Dorsolateral prefrontal cortex (tissue), 122 donors: ENCODE measurements at places on chromosomes 6 and 20.

DNA sequence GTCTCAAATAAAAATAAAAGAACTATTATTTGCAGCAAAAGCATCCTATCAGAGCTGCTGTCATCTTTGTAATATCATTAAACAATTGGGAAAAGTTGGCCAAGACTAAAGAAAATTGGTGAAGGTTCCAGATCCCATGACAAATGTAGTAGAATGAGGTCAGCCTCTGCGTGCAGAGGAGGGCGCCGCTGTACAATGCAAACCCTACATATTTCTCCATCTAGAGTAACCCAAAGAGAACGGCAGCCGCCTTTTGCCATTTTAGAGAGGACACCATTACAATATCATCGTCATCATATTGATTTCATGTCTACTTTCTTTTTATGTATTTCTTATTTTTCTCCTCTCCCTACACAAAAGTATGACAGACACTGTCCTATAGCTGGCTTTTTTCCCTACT, 59.5 kb downstream of the ZMYND8 start:
- DNase-seq = peak; percentile 48

DNA sequence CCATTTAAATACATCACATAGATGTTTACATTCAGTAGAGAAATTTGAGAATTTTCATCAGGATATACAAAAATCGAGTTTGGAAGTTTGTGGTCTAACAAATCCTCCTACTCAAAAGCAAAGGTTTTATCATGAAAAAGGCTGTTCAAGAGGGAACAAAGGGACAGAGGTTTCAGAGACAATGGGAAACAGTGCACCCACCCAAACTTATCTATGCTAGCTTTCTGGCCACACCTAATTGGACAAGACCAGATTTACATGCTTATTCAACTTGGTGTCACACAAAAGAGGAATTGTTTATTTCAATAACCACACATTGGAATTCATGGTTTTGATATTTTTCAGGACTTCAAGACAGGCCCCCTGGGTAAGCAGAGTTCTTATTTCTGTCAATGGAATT, 28.4 kb upstream of the RSPO3 start:
- no peak for DNase-seq

DNA sequence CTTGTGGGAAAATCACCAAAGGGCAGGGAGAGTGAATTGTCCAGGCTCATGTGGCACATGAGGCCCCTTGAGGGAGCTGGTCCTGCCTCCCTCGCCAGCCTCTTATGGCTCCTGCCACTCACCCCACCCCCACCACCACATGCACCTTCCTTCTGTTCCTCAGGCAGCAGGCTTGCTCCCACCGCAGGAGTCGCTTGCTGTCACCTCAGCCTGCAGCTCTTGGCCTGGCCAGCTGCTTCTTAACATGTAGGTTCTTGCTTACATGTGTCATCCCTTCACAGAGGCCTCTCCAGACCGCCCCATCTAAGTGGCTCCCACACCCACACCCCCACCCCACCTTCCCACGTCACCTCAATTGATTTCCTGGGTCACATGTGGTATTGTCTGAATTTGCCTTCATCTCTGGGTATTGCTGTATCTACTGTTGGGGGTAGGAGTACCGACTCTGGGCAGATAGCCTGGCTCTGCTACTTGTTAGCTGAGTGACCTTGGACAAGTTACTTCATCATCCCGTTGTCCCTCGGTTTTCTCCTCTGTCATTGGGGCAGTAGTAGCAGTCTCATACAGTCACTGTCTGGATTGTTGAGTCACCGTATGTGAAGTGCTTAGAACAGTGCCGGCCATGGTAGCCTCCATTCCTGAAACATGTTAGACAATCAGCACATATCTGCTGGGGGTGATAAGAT, 41.7 kb downstream of the SLC9A8 start:
- no peak for DNase-seq

- DNase-seq = no peak
Measured at GRCh38 chr20:33675136-33675959, 1.1 kb upstream of the NECAB3 start.

GRCh38 chr20:1331101-1331500, 2.2 kb upstream of the SDCBP2 start:
- no peak for DNase-seq

- no peak for DNase-seq
Measured at GRCh38 chr6:69391106-69391505, 405.7 kb downstream of the LMBRD1 start.

DNA sequence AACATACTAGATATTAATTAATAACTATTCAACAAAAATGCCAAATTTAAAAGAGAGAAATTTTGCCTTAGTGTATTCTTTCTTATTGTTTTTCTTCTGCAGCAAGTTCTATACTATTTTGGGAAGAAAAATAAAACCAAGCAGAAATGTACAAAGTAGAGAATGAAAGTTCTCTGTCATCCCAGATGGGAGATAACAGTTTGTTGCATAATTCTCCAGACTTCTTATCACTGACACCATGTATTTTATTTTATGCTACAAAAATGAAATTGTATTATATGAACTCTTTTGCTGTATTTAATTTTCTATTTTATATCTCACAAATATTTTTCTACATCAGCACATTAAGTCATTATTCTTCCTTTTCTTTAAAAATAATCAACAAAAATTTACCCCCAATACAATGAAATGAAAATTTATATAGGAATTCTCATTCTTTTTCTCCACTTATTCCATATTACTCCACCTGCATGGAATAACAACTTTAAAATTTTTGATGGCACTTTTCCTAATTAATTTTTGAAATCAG, 18.2 kb downstream of the TMEM244 start:
- DNase-seq = no peak

DNA sequence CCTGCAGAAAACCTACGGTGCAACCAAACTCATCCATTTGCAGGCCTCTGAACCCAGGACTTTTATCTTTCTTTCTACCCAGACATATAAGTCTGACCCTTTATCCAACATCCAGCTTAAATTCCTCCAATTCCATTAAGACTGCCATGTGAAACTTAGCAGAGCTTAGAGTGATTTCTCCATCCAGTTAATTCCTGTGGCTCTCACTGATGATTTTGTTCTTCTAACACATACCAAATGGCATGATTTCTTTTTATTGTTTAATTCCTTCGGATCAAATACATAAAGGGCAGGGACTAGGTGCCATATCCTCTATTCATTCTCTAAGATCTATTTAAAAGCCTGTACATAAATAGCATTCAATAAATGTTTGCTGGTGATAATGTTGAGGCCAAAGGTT, 92.9 kb downstream of the TASP1 start:
- no peak for DNase-seq

GRCh38 chr6:41092421-41093140, 19.8 kb downstream of the NFYA start:
- no peak for DNase-seq

GRCh38 chr6:52557389-52558265, 19.2 kb downstream of the TRAM2 start:
- no peak for DNase-seq

DNA sequence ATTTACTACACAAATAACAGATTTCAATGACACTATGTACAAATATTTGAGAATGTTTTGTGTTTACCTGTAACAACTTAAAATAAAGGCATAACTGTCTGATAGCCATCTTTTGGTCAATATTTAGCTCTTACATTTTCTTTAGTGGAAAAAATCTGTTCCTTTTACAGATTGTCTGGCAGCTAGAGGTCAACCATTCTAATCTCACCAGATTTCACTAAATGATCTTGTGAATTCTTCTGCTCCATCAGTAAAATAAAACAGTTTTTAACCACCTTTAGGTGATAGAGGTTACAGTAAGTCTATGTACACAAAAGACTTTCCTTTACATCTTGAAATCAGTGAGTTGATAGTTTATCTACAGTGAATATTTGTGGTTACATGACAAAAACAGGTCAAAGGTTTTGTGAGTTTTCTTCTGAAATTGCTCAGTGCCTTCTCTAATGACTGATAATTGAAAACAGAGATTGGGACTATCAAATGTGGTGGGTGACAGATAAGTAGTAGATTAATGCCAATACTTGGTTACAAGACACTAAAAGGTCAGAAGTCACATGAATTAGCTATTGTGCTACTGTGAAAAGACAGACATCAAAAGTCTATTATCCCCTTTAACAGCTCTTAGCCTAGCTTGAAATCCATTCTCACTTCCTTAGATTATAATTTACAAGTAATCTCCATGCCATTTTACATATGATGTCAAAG, 47.4 kb downstream of the BMP5 start:
- DNase-seq = no peak

DNA sequence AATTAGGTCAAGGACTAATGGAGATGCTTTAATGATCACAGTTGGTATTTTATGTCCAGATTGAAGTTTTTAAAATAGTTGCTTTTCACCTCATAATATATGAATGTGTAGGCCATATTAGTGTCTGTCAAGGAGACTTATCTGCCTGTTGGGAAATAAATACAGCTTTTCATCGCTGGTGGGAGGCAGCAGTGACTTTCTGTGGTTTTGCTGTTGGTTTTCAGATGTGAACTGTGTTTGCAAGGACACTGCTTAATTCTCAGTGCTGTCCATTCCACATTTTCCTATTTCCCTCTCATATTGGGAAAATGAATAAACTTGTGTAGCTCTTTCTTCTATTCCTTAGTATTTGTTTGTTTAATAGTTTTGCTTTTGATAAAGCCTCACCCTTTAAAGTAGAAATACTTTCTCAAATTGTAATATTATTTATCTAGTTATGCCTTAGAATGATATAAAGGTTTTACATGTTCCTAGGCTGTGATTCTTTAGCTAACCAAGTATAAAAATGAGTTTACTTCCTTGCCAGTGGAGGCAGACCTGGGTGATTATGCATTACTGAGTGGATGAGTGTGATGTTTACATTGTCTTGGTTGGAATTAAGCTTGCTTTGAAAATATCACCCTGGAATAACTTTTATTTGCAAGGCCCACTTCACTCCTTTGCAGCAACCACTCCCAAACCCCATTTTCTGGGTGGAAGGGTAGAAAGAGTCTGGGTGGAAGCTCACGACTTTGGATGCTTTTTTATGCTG, 3.3 kb downstream of the PLCB4 start:
- no peak for DNase-seq

DNA sequence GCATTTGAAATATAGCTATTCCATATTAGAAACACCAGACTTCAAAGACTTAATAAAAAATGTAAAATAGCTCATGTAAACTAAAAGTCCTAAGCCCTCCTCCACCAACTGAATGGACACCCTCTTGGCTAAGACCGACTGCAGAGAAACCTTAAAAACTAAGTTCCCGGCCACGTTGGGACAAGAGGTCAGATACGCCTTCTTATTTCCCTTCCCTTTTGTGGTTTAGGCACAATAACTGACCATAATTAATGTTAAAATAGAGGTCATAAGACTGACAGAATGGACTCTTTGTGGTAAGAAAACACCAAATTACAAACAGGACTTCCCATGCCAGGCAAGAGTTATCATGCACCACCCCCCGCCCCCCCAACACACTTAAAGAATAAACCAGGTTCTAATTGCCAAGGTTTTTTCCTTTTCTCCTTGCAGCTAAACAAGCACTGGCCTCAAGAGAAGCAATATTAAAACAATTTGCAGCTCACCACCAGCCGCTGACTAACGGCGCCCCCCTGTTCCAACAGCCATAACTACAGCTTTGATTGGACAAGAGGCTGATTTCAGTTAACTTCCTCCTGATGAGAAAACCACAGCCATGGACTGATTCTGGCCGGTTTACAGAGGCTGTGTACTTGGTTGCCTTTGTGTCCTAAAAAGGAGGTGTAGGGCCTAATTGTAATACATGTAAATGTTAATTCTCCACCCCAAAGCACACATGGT, 10.7 kb upstream of the LAMP5 start:
- no peak for DNase-seq

GRCh38 chr6:166173281-166173951, 5.8 kb upstream of the TBXT start:
- DNase-seq = no peak

DNA sequence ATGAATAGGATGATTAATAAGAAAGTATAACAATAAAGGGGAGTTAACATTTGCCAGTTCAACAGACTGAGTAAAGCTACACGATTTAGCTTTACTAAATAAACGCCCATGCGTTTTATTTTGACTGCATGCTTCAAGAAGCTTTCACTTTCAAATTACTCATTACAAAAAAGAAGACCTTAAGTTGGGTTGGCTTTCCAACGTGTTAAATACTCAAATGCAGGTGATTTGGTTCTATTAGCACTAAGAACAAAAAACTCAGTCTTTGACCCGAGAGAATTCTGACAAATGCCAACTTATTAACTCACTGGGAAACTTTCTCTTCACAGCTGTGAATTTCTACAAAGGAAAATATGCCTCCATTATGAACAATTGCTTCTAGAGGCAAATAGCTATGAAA, 24.8 kb downstream of the RNF146 start:
- no peak for DNase-seq

DNA sequence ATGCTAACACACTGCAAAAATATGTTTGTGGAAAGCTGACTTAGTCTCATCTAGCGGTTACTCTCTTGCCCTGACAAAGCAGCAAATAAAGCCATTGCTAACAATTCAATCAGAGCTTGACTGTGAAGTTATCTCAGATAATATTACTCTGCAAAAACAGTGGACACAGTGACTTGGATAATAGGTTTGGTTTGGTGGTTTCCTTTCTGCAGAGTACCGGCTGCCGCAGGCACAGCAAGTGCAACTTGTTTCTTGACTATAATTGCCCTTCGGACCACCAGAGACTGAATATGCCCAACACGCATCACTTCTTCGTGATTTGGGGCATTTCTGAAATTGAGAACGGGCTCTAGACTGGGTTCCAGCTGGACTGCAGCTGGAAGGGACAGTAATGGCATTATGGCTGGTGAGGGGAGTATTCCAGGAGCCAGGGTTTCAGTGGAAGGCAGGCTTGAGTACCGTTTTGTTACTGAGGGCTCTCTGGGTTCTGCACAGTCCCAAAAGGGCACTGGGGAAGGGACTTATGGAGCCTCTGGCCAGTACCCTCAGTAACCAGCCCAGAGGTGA, 40.0 kb downstream of the DSTN start:
- DNase-seq = no peak

DNA sequence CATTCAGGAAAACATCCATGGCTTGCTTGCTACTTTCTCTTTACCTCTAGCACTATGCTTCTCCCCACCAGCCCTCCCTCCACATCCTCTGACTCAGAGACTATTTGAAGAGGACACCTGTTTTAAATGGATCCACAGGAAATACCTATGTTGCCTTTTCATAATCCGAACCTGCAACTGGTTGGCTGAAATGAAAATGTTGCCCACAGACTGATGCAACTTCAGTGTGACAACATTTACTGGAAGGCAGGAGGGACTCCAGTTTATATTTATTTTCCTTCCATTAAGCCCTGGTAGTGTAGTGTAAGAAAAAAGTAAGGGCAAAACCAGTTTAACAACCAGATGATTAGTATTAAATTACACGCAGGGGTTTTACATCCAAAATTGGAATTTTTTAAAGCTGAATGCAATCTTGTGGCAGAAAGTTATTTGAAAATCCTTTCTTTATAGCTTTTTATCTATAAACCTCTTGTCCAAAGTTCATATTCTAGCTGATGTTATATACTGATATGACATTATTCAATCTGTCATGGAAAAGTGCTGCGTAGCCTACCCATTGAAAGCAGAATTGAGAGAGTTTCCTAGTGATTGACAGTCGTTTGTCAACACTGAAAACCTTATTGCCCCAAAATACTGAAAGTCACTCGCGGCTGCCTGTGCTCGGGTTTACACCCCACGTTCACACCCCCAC, 881 bp upstream of the AIG1 start:
- no peak for DNase-seq
